G401 (cell line): ENCODE measurements at places on chromosomes 1 and 21.

DNA sequence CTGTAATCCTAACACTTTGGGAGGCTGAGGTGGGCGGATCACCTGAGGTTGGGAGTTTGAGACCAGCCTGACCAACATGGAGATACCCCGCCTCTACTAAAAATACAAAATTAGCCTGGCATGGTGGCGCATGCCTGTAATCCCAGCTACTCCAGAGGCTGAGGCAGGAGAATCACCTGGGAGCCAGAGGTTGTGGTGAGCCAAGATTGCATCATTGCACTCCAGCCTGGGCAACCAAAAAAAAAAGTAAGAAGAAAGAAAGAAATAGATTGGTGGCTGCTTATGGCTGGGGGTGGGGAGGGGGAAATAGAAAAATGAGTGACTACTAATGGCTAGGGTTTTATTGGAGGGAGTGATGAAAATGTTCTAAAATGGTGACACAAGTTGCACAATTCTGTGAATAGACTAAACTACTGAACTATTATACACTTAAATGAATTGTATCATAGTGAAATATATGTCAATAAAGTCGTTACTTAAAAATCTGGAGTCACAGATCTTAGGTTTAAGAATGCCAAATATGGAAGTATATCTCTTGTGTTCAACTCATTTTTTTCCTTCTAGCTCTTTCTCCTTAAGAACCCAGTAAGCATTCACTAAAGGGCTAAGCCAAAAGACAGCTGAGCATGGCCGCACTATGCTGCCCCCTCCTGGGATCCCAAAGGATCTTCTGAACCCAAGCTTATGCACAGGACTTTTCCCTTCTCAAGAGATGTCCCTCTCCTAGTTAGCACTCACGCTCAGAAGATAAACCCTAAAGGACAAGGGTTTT lies 3.2 kb upstream of the NPL start:
- peak; percentile 76 for DNase-seq

- no peak for DNase-seq
Observed at GRCh38 chr1:221992427-221992826, 250.5 kb upstream of the DUSP10 start.

GRCh38 chr1:93723733-93724270 lies 42.2 kb upstream of the BCAR3 start:
- no peak for DNase-seq

DNA sequence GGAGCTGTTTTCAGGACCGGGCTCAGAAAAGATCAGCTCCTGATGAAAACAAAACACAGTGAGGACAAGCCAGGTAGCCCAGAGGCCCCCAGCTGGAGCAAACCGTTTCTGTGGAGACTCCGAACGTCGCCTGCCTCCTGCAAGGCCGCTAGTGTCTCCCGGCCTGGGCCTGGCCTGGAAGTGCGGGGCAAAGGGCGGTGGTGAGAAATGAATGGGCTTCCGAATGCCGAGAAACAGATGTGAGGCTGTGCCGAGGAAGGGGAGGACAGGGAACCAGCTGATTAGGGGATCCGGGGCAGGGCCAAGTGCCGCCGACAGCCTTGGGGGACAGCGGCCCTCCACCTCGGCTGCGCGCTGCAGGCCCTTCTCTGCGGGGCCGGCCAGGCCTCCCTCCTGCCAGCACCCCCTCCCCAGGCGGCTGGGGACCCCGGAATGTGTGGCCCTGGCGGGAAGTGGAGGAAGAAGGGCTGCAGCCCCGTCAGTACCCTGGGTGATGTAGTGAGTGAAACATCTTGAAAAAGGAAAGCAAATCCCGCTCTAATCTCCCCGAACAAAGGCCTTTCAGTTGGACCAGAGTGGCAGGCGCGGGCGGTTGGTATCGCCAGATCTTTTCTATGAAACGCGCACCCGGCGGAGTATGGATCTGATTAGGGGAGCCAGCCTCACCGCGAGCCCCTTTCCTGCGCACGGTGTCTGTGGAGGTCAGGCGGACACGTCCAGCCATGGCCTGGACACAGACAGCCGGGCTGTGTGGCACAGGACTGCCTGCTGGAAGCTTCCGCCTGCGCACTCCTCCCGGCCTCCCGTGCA lies 52.6 kb downstream of the PRDM16 start:
- DNase-seq: no peak

GRCh38 chr1:177126267-177126666 lies 38.2 kb downstream of the ASTN1 start:
- no peak for DNase-seq

GRCh38 chr1:81044708-81045107 lies 756.0 kb upstream of the ADGRL2 start:
- DNase-seq: no peak

GRCh38 chr1:84366786-84367185 lies 31.5 kb upstream of the DNASE2B start:
- no peak for DNase-seq

- no peak for DNase-seq
Observed at GRCh38 chr1:168771104-168771630, 42.2 kb upstream of the DPT start.

GRCh38 chr1:53617851-53618499 lies 121.0 kb downstream of the GLIS1 start:
- no peak for DNase-seq

GRCh38 chr21:37006486-37007291 lies at the start of gene RIPPLY3:
Gene RIPPLY3 (plus strand): TSS chr21:37006702. CDS start chr21:37006773, 71 bp downstream.
- DNase-seq: no peak

GRCh38 chr1:228782662-228783417 lies 47.6 kb downstream of the RHOU start:
- DNase-seq: no peak

DNA sequence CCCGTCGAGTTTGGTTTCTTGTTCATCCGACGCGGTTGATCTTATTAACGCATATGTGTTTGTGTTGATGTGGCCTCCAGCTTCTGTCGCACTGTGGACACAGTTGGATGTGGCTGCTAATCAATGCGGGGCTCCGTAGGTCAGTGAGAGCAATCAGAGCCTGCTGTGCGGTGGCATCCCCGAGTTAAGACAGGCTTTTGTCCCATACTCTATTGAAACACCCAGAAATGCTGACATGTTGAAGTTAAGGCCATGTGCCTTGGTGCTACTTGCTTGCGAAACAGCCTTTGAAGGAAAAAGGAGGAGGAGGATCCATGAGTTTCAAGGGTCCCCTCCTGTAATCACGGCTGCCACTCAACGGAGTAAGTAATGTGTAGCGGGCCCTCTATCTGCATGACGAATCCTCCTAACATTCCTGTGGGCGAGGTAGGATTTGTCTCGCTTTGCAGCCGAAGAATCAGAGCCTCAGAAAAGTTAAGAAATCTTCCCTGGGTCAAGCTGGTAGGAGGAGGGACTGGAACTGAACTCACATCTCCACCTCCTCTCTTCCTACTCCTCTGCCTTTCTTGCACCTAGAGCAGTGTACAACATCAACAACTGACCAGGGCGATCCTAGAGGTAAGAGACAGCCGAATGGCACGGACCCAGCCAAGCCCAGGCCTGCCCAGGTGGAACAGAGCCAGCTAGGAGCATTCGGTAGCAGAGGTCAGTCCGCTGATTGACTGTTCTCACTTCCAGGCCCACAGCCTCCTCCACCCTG lies 19.5 kb downstream of the PDE9A start:
- no peak for DNase-seq

DNA sequence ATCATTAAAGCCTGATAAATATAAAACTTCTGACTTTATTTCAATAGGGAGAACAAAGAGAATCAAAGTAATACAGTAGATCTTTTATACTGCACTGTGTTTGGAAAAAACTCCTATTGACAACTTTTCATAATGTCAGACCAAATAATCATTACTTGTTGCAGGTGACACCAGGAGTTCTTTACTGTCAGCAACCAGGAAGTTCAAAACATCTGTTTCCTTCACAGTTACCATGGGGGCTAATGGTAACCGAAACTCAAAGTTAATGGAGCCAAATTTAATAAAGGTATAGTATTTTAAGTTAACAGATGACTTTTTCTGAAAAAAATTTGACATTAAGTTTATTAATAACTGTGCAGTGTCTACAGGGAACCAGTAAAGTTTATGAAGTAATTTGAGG lies 10.6 kb downstream of the EFCAB7 start:
- no peak for DNase-seq

GRCh38 chr1:98179151-98179773 lies 258.4 kb upstream of the DPYD start:
- no peak for DNase-seq

DNA sequence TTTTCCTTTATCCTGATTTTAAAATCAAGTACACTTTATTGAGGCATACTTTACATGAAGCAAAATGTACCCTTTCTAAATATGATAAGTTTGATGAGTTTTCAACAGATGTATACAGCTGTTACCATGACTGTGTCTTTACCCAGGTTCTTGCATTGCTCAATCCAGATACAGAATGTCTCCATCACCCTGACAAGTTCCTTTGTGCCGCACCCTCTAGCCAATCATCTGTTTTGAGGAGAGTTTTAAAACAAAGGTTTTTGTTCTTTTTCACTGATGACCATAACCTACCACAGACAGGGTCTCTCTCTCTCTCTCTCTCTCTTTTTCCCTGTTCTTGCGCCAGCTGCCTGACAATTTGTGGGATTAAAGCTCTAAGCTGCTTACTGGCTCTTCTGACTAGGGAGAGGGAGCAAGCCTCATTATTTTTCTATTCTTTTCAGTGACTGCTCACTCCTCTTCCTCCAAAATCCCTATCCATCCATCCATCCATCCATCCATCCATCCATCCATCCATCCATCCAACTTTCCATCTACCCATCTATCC lies 1.2 kb upstream of the KCNE1 start:
- no peak for DNase-seq

DNA sequence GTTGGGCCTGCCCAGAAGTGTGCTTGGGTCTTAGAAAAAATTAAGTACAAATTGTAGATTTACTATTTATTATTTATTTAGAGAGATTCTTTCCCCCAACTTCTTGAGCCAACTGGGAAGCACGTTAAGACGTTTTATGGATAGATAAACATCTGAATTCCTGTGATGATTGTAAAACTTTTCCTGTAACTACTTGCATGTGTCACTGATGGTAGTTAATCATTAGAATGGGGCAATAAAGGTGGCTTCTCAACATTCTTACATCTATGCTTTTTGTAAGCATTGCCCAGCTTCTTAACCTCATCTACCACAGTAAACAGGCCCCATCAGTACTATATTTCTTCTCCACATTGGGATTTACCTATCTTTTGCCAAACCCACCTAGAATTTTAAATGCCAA lies 559.8 kb downstream of the LMO4 start:
- DNase-seq: no peak

DNA sequence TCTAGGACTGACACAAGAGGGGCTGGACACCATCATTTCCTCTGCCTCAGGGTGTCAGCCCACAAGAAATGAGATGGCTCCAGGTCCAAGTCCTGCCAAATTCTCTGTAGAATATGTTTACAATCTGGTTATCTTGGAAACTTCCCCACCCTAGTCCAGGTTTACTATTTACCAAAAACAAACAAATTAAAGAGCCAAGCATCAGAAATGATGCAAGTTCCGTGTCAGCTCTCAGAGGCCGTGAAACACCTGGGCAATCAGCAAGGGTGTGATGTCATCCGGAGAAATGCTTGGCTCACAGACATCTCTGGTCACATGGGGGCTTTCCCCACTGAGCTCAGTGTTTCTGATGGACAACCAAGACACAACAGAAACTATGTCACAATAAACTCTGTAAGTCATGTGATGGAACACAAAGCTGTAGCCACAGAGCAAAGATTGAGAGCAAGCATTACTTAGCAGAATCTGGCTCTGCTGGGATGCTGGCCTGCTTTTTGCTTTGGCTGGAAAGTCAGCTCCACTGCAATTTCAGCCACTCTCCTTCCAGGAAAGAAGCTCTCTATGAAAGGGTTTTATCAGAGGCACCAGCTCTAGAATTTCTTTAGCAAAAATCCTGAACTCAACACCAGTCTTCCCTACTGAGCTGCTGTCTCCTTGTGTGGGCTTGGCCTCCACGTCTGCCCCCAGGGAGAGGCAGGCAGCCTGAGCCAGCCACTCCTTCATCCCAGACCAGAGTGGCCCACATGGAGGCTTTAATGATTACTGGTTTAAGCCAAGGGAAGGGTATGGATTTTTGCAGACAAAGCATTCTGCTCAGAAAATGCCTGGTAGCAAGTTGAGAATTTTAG lies 55.9 kb downstream of the NENF start:
- DNase-seq: peak; percentile 12

DNA sequence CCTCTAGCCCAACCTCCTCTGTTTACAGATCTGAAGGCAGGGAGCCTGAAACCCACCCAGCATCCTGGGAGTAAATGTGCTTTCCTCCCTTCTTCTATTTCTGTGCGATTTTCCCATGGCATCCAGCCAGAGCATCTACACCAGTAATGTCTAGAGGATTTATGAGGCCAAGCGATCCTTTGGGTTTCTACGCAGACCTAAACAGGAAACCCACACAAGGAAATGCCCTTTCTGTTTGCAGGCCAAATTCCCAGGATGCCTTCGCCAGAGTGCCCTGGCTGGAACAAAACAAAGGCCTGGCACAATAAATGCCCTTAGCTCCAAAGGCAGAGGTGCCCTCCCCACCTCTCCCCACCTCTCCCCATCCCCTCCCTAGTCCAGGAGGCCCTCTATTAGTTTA lies 110.5 kb upstream of the CDC42BPA start:
- no peak for DNase-seq

- DNase-seq: no peak
Observed at GRCh38 chr1:114745291-114745690, 12.5 kb downstream of the CSDE1 start.

GRCh38 chr1:59013276-59013927 lies 229.6 kb upstream of the JUN start:
- no peak for DNase-seq

DNA sequence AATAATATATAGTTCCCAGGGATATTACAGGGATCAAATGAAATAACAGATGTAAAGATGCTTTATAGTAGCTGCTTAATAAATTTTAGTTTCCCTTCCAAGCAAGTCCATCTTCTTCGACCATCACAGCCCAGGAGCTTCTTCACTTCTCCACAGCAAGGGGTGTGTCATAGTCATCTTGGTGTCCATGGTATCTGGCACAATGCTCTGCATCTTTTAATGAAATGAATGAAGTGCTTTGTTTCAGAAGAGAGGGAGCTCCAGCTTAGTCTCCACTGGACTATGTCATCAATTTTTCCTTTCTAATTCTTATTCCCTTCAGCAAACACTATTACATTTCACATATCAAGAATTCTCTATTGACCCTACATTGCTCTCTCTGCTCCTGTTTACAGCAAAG lies 4.9 kb upstream of the MACF1 start:
- no peak for DNase-seq

DNA sequence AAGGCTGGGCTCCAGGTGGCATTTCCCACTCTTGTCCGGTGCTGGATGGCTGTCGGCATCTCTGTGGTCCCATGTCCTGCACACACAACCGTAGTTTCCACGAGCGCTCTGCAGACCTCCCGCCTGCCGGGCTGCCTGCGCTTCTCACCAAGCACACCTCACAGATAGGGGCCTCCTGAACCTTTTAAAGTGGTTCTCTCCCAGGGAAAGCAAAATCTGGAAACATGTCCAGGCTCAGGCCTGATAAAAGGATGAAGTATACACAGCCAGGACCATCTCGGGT lies 46.2 kb downstream of the CAPN9 start:
- DNase-seq: no peak

GRCh38 chr1:157774412-157774811 lies 2.5 kb downstream of the FCRL2 start:
- no peak for DNase-seq

- no peak for DNase-seq
Observed at GRCh38 chr1:173717238-173717637, 2.5 kb downstream of the KLHL20 start.
